ENCODE measurements at places on chromosomes 2 and 18.

GRCh38 chr2:180980943-180981911, 822 bp downstream of the UBE2E3 start:
- no peak for DNase-seq

- no peak for DNase-seq
Observed at GRCh38 chr2:216606551-216607276, 26.5 kb upstream of the IGFBP2 start.

- no peak for DNase-seq
Observed at GRCh38 chr2:51994123-51994763, 962.3 kb upstream of the NRXN1 start.

GRCh38 chr2:208674919-208675318, 268.3 kb downstream of the PTH2R start:
- DNase-seq, result no peak

DNA sequence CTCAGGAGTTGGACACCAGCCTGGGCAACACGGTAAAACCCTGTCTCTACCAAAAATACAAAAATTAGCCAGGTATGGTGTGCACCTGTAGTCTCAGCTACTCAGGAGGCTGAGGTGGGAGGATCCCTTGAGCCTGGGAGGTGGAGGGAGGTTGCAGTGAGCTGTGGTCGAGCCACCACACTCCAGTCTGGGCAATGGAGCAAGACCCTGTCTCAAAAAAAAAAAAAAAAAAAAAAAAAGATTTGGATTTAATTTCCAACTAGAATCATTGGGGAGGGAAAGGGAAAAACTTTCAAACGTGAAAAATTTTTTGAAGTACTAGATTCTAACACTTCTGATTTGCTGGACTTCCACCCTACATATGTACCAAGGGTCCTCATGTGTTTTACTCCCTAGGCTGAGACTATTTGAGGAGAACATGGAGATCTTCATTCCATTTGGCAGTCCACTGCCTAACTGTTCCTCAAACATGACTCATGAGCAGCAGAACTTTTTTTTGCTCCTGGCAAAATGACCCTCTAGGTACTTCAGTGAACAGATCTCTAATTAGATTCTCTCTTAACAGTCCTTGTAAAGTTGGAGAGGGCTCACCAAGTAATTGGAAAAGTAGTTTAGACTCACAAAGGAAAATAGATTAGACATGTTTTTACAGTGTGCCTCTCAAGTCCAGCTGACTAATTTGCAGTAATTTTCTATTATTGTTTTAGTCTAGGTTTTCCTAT, 267.6 kb downstream of the METTL4 start:
- DNase-seq, result peak; percentile 14

DNA sequence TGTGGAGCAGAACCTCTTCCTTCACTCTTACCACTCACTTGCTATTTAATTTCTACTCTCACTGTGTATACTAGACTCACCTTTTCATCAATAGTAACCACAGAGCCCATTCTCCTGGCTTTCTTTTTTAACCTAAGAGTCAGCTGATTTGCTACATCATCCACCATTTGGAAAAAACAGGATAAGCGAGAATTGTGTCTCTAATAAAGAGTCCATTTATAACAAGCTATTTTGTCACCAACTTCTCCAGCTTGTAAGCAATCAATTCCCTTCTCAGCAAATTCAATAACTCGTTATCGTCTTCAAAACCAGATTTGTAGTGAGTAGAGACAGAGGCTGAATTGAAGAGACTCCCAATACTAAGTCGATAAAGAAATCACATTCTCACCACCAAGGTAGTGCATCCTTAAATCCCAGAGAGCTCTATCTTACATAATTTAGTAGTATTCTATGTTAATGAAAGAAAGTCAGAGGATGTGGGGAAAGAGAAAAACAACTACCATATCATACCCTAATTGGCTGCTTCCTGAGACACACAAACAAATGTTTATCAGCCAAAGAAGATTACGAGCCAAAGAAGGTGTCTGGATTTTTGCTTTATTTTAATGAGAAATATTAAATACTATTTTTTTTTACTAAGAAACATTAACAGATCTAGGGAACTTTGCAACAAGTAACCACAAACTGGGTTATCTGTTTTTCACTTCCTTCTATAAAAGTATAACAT, 52.5 kb upstream of the SPTBN1 start:
- no peak for DNase-seq

DNA sequence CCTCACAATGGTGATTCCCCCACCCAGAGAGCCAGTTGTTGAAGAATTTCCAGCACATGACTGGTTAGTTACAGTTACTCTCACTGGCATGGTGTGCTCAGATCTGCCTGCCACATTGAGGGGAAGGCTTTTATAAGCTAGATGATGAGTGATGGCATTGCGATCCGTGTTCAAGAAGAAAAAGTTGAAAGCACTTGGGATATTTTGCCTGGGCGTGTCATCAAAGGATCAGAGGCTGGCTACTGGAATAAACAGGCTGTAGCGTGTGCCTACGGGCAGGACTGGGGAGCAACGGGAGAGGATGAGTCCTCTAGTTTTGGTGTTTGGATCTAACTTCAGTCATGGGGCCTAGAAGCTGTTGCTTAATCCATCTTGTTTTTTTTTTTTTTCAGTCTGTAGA, 175.0 kb downstream of the SETBP1 start:
- no peak for DNase-seq

DNA sequence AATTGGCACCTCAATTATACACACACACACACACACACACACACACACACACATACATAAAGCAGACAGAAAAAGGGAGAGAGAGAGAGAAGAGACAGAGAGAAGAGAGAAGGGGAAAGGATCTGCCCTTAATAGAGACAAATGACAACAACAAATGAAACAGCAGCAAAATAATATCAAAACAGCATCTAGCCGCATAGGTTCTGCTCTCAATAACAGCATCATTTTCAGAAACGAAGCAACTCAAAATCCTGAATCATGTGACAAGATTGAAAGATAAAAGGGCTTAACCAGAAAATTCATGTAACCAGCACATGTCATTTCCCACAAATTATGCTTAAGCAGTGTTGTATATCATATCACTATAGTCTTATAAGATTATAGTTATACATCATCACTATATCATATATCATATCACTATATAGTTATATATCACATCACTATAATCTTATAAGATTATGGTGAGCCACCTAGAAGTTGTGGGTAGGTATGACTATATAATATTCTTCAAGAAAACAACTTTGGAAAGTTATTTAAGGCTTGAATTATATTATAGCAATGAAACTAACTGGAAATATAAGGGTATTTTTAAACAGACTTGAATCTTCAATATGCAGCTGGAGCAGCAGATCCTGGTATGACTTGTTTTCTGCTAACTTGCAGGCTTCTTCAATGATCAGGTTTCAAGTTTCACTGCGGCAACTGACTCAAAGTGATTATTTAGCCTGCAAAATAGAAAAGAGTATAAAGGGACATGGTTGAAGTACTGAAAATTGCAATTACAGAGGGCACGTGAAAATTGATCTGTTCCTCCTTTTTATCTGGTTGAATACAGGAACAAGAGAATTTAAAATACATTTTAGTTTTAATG, 16.1 kb upstream of the VPS54 start:
- DNase-seq, result no peak

GRCh38 chr2:66966631-66967030, 430.5 kb upstream of the ETAA1 start:
- no peak for DNase-seq

DNA sequence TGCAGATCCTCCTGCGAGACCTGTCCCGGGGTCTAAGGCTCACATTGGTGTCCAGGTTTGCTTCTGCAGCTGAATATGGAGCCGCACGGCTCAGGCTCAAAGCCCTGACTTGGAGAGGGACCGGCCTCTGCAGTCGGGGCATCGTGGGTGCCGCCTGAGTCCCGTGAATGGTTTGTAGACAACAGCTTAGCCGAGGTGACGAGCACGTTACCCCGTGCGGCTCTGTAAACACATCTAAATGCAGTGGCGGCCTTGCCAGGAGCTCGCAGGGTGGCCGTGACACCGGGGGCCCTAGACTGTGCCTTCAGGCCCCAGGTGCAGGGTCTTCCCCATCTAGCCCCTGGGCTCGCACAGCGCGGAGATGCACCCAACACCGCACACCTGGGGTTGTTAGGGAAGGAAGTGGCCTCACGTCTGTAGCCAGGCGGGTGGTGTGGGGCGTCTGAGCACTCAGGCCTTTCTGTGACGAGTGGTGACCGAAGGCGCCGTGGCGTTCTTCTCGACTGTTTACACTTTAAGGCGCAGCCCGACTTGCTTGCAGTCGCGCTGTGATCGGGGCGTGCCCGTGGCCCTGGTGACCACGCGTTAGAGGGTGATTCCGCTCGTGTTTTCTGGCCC, 91.6 kb downstream of the NFATC1 start:
- no peak for DNase-seq

DNA sequence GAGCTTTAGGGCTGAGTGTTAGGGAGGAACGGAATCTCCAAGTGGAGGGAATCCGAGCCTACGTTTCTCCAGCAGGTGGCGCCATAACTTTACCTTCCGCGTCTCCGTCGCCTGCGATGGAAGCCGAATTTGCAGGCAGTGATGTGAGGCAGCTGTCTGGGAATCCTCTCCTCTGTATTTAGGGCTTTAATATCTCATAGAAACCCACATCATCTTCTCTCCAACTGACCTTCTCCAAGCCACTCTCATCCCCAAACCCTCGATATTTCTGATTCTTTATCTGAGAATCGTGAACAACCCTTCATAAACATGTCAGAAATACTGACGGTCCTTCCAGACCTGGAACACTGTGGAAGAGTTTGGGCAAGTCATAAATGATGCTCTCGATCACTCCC, 27.5 kb downstream of the SIX2 start:
- DNase-seq, result no peak

DNA sequence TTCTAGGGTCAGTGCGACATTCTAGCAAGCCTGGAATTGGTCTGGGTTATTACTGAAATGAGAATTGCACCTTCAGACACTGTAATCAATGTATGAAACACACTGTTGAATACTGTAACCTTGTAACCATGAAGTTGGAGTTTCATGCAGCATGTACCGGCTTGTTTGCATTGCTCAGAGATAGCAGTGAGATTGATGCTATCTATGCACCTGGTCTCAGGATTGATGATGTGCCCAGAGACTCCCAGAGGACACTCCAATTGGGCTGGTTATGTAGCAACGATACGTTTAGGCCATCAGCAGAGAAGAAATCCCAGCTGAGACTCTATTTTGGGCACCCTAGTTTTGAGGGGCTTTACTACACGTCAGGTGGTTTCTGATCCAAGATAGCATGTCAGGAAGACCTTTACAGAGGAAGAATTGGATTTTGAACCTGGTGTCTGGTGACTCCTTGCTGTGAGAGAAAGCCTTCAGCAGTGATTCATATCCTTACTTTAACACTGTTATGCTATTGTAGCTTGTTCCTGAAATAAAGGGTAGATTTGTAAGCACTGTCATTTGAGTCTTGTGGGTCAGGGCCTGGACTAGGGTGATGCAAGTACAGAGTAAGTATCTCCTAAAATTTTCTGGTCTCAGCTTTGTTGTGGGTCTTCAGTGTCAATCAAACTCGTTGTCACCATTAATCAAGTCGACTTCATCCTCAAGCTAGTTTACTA, 305.1 kb upstream of the GULP1 start:
- no peak for DNase-seq

- DNase-seq, result no peak
Observed at GRCh38 chr2:128520791-128521190, 202.1 kb upstream of the HS6ST1 start.

DNA sequence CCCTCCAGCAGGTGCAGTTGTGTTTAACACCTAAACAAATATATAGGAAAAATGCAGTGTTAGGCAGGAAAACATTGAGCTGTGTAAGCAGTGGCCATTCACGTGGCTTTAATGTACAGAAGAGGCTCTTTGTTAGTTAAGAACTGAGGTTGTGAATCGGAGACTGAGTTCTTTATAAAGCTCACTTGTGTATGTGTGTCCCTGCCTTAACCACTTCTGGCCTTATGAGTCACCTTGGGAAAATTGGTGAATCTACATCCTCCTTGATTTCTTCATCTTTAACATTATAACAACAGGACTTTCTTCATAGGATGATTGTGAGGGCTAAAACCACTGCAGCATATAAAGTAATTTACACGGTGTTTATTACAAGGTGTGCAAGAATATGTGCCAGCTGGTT, 188.4 kb upstream of the TPO start:
- no peak for DNase-seq

DNA sequence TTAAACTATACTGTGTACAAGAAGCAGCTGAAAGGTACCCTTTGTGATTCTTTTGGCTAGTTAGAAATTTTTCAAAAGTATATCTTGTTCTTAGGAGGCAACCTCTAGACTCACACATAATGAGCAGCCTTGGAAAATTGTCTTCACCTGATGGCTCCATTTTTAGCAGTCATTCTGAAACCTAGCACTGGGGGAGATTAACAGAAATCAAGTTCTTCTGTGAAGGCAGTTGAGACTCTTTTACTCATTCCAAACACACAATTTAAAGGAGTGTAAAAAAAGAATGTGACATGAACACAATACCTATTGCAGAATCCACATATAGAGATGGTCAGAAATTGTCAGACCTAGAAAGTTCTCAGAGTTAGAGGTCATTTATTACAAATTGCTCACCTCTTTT, 197.7 kb downstream of the UBE2E3 start:
- no peak for DNase-seq

GRCh38 chr2:17571681-17572080, 31.2 kb downstream of the VSNL1 start:
- DNase-seq, result no peak

DNA sequence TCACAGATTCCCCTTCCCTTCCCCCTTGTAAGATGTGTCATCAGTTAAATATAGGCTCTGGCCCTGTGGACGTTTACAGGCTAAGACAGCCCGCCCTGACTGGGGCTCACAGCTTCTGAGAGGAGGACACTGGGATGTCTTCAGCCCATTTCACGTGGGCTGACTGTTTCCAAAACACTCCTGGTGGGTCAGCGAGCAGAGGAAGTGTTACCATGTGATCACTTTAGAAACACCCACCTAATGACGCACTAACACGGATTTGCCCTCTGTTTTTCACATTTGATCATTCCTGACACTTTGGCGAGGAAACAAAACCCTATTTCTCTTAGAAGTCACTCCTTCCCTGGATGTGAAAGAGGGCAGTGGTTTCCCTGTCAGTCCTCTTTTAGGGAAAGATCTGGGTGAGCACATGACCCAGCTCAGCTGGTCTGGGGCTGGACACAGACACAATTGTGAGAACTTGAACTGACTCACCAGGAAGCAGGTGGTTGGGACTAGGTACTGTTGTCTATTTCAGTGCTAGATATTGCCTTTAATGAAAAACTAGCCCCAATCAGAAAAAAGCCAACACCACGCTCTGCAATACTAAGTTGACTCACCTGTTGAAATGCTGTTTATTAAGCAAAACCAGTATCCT, 38.8 kb downstream of the BMP10 start:
- DNase-seq, result no peak

GRCh38 chr2:199679883-199680282, 171.1 kb downstream of the FTCDNL1 start:
- DNase-seq, result no peak

GRCh38 chr2:233638836-233639235, 2.6 kb downstream of the UGT1A10 start:
- no peak for DNase-seq

DNA sequence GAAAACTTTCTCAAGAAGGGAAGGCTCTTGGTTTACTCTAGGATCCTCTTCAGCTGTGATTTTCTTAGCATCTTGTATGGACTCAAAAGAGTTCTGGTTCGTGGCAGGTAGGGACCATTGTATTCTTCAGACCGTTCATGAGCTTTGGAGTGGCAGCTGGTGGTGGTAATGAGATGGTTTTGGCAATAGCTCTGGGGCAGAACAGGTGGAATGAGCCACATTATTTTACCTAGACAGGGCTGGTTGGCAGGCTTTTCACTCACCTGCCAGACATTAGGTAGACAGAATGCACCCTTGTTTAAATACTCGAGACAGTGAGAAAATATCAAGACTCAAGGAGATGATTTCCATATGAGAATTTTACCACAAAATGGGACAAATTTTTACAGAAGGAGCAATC, 26.2 kb upstream of the MGAT5 start:
- no peak for DNase-seq

All from HS-5 (cell line).